Natural killer cell (primary cell): ENCODE measurements at places on chromosomes 6 and 20.

- H3K27me3 ChIP-seq, result no peaks in the 10 kb centered on the region
- H3K4me3 ChIP-seq, result no peak overlapping the region
- no peak overlapping the region for H3K27ac ChIP-seq
Observed at GRCh38 chr20:57381596-57382503, 9.3 kb upstream of the RBM38 start.

DNA sequence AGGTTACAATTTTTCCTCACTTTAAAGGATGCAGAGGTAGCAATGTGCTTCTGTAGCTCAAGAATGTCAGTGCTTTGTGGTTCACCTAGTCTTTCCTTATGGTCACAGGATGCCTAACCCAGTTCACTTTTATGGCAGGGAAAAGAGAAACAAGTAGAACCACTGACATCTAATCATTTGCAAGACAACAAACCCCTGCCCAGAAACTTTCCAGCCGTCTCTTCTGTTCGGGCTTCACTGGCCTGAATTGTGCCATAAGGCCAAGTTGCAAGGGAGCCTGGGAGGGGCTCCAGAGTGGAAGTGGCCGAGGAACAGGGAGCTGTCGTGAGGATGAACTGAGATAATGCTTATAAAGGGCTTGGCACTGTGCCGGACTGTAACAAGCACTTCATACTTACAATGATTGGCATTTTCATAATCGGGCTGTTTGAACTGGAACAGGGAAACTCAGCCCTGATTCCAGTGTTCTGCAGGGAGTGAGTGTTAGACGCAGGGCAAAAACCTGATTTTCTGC lies 212.6 kb downstream of the BCAS1 start:
- H3K4me1 ChIP-seq, result peaks cover 4% of the 10 kb centered on the region
- no peak for DNase-seq
- H3K36me3 ChIP-seq, result no peaks in the 10 kb centered on the region

DNA sequence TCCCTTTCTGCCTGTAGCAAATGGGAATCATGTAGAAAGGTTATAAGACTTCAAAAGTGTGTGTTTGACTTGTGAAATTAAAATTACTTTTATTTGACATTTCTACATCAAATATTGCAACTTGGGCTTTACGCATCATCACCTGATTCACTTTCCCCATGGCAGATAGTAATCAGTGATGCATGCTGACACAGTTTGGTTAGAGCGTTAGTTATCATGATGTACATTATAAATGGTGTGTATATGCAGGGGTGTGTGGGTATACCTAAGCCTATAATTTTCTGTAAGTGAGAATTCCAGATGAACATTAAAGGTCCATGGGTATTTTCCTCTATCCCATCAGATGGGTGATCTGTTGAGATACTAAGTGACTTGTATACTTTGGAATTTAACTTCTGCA lies 141.5 kb downstream of the KLHL32 start:
- H3K36me3 ChIP-seq, result no peaks in the 10 kb centered on the region
- no peak for DNase-seq
- no peak overlapping the region for H3K27ac ChIP-seq

DNA sequence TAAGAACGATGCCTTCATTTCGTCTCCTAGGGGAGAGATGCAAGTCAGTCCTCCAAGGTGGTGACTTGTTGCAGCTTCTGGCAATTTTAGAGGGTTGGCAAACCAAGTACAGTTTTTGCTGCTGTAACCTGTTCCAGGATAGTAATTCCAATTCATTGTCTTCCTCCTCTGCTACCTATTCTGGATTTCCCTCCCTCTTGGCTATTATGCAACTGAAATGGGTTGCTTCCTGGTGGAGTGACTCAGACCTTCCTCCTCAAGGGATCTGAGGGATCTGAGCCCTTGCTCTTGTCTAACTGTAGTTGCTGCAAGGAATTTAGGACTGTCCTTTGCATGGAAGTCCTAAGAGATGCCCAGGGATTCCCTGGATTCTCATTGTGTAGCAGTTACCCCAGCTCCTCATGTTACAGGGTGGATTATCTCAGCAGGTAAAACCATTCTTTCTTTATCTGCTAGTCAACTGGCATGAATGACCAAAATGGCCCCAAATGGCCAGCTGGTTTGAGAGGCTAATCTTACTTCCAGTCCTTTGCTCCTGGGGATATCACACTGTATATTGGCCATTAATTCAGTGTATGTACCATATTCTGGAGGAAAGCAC lies 17.6 kb upstream of the ELMO2 start:
- H3K4me3 ChIP-seq, result no peak overlapping the region
- no peaks in the 10 kb centered on the region for H3K4me1 ChIP-seq
- no peak for DNase-seq
- H3K36me3 ChIP-seq, result no peaks in the 10 kb centered on the region
- H3K27me3 ChIP-seq, result peaks cover 2% of the 10 kb centered on the region
- H3K27ac ChIP-seq, result no peak overlapping the region

DNA sequence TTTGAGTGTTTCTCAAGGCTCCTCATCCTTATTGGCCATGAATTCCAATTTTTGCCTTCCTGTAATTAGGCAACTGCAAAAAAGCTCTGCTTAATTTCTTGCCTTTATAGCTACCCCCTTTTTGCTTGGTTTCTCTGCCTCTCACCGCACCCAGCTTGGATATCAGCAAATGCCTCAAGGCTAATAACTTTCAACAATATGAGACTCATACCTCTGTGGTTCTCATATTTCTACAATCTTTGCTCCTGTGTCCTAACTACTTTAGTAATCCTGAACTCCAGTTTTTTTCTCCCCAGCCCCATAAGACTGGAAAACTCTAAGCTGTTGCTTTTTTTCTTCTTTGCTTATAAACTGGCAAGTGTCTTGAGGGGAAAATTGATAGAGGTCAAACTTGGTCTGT lies 88.8 kb downstream of the EYA2 start:
- no peak for DNase-seq
- H3K27ac ChIP-seq, result no peak overlapping the region
- H3K36me3 ChIP-seq, result no peaks in the 10 kb centered on the region
- no peaks in the 10 kb centered on the region for H3K27me3 ChIP-seq

GRCh38 chr6:28212510-28213212 lies 12.4 kb upstream of the ZSCAN9 start:
- H3K27ac ChIP-seq, result no peak overlapping the region
- peaks cover 20% of the 10 kb centered on the region for H3K4me1 ChIP-seq
- no peaks in the 10 kb centered on the region for H3K36me3 ChIP-seq

DNA sequence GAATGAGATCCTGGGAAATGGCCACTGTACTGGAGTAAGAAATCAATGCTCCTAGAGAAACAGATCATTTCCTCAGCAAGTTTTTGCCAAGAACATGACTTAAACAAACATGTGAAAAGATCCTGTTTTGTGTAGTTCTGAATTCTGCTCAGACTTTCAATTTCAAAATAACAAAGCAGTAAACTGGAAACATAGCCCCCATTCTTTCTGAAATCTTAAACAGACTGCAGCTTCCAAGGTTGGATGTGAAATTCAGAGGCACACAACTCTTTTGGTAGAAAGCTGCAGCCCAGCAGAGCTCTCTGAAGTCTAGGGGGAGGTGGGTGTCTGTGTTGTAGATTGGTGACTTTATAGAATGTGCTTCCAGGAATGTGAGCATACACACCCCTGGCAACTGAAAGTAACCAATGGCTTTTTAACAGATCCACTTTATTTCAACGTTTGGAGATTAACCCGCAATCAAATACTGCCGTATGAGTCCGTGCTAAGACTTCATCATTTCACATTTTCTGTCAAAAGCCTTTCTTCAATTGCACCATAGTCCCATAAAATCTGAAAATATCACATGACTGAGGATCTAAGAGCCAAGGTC lies 86.4 kb downstream of the ATXN1 start:
- H3K4me3 ChIP-seq, result no peak overlapping the region
- H3K4me1 ChIP-seq, result peaks cover 3% of the 10 kb centered on the region
- H3K27ac ChIP-seq, result no peak overlapping the region
- DNase-seq, result no peak
- no peaks in the 10 kb centered on the region for H3K36me3 ChIP-seq
